Naive thymus-derived CD4-positive, alpha-beta T cell (primary cell): ENCODE measurements at places on chromosomes 11 and 22.

- no peak for DNase-seq
Observed at GRCh38 chr11:30481330-30481729, 104.8 kb downstream of the MPPED2 start.

GRCh38 chr11:102831489-102832440, 11.6 kb downstream of the MMP3 start:
- no peak for DNase-seq

DNA sequence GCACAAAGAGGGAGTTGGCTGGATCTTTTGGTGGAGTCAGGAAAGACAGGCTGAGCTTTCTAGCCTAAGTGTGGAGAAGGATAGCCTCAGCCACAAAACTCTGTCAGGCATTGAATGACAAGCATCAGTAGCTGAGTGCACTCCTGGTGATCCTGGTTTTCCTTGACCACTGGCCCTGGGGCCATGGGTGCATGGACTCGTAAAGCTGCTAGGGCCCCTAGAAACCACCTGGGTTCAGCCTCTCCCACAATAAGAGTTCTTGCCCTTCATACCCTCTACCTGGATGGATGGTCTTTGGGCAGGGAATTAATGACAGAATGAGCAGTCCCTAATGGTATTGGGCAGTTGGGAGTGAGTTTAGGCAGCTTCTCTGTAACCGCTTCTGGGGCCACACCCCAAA, 22.9 kb downstream of the TUB start:
- DNase-seq = no peak

DNA sequence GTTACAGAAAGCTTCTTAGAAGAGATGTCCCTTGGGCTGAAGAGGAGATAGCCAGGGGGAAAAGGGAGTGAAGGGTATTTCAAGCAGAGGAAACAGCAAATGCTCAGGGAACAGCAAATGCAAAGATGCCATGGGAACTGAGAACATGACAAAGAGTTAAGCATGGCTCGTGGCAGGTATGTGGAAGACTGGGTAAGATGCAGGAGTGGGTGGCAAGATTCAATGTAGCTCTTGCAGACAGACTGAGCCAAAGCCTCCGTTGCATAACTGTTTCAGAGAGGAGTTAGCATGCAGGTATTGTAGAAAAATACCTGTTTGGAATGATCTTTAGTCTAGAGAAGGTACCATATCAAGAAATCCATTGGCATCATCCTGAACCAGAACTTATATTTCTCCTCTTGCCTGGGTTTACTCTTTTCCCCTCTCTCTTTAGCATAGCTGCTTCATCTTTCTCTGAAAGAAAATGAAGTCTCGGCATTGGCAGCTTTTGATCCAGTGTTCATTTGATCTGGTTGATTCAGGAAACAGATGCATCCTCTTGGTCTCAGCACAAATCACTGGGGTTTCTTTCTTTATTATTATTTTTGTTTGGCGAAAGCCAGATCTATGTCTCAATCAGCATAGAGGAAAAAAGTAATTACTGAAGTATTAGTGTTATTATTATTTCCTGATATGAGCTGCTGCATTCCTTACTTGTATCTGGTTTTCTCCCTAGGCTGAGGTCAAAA, 41.7 kb upstream of the NUP160 start:
- DNase-seq = peak; percentile 29

DNA sequence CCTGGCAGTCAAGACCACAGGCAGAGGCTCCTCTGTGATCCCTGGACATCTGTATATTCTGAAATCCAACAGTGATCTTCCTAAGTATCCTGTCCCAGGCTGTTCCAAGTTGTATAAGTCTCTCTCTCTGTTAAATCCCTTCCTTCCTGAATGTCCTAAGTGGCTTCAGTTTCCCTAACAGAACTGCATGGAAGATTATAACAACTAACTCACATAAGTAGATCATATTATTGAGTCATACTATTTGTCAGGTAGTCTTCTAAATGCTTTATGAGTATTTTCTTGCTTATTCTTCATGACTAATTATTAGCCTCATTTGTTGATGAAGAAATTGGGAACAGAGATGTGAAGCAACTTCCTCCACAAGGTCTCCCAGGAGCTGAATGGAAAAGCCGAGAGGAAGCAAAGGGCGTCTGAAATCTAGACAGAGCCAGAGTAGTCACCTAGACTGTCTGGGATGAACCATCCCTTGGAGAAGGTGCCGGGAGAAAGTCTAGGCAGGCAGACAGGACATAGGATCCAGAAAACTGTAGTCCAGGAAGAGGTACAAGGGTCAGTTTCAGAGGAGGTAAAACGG, 93.2 kb upstream of the FAT3 start:
- no peak for DNase-seq

DNA sequence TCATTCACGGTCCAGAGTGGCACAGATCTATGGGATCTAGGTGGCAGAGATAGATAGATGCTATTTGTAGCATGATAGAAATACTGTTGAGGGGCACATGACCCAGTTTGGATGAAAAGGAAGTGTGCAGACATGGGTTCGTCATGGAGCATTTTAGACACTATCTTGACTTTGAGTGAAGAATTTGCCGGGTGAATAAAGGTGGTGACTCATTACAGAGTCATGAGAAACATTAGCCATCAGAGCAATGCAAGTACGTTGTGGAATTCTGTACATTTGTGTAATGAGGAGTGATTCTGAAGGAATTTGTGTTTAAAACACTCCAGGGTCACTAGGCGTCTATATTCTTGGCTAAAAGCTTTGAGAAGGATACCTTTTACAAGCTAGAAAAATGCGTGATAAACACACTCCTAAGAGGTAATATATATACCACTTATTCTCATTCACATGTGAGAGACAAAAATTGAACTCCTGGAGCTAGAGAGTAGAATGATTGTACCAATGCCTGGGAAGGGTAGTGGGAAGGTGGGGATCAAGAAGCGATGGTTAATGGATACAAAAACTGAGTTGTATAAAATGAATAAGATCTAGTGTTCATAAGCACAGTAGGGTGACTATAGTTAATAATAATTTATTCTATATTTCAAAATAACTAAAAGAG, 593.7 kb upstream of the LUZP2 start:
- DNase-seq = no peak

DNA sequence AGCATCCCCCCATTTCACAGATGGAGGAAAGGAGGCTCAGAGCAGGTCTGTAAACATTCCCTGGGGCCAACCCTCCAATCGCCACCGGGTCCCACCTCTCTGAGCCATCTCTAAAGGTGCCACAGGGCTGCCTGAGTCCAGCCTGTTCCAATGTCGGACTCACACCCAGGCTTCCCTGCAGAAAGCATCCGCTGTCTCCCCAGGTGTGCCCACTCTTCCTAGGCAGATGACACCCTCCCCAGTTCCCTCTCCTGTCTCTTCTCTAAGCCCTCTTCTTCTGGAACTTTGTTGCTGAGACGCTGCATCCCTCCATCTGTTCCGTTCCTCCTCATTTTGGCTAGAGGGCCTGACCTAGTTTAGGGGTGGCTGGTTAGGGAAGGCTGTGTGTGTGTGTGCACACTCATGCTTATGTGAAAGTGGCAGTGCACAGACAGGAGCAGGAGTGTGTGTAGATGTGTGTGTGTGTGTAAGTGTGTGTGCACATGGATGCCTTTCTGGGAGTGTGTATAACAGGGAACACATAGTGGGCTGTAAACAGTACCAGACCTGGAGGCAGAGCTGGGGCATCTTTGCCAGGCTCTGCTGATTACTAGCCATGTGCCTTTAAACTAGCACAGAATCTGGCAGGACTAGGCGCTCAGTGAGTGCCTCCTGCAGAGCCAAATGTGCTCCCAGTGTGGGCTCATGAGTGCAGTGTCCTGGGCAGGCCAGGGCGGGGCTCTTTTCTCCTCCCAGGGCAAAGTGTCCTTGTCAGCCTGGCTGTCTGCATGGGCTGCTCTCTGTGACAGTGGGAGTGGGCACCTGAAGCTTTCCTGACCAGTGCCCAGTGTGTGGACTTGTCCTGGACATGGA, 77.3 kb upstream of the NECTIN1 start:
- DNase-seq = no peak

DNA sequence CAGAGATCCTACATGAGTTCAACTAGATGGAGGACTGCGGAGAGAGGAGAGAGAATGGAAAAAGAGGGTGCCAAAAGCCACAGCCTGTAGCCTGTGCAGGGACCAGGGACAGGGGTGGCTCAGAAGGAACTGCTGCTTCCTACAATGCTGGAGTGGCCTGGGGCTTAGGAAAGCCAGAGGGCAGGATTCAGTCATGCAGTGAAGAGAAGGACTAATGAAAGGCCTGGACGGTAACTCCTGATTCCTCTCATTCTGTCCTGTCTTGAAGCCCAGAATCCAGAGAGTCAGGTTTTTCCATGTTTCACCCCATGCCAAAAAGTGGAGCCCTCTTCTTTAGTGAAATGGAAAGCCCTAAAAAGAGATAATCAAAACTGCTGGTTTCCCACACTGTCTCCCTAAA, 48.4 kb upstream of the INCENP start:
- no peak for DNase-seq

GRCh38 chr11:58731819-58732218, at the start of gene GLYAT:
TSS of gene GLYAT (minus strand) at chr11:58731943. CDS start at chr11:58724496, 7,447 bp downstream.
- DNase-seq = no peak

DNA sequence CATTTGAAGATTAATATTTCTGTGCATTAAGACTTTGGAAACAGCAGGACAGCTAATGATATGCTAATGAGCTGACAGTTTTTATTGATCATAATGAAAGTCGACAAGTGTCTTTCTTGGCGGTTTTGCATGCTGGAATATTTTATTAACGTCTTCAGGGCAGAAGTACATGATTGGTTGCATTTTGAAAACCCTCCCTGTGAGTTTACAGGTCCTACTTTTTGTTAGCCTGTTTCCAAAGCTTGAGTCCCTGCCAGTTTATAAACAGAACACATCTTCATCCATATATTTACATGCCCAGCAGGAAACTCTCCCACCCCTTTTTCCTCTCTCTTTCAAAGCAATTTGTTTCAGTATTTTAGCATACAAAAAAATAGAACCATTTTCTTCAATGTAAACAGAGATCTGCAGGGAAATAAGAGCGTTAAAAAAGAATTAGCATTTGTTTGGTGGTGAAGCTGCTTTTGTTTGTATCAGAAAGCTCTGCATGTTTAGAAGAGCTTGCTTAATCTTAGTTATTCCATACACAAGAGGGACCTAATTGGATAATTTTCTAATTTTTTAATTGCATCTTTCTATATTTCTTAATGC, 243.6 kb downstream of the NELL1 start:
- DNase-seq = no peak

GRCh38 chr11:115324581-115325432, 179.4 kb downstream of the CADM1 start:
- peak; percentile 34 for DNase-seq

DNA sequence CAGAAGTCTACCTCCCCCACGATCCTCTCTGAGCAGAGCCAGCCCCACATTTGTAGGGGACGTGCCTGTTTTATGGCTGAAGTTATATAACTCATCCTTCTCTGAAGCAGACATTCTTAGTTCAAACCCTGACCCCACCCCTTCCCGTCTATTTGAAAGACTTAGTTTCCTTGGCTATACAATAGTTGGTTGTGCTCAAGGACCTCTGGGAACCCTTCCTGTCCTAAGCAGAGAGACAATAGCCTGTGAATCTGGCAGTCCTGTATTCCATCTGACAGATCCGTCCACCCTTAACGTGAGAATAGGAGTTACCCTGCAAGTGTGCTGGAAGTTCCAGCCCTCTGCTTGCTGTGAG, 75.2 kb downstream of the MN1 start:
- no peak for DNase-seq

- no peak for DNase-seq
Observed at GRCh38 chr11:61946894-61947293, 3.3 kb upstream of the BEST1 start.

DNA sequence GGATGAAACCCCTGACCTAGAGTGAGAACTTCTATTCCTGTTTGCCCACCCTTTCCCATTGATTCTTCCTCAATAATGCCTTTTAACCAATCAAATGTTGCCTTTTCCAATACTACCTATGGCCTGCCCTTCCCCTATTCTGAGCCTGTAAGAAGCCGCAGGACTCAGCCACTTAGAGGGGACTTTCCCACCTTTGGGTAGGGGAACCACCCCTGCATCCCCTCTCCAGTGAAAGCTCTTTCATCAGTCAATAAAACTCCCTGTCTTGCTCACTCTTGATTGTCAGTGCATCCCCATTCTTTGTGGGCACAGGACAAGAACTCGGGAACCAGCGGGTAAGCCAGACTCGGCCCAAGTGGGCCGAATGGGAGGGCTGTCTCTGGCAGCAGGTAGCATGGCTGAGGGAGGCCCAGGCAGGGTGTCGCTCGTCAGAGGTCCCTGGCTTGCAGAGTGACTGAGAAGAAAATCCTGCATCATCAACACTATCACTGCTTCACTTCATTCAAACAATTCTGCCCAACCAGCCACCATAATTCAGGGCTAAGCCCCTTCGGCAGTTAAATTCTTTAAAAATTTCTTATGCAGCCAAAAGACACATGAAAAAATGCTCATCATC, 30.4 kb downstream of the LDHAL6A start:
- DNase-seq = no peak

DNA sequence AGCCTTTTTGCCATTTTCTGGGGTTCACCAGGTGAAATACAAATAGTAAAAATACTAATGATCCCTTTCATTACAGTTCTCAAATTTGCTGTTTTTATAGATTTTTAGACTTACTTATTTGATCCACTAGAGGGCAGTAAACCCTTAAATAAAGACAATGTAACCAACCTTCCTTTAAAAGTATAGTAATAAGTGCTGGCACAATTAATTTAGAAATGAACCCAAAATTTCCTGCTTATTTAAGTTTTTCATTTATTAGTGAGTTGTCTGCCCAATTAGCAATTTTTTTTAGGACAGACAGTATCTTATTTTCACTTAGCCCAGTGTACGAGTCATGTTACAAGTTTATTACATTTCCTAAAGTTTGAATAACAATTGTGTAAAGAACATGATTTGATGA, 4.7 kb downstream of the DDIAS start:
- peak; percentile 42 for DNase-seq

GRCh38 chr11:65552388-65552951, 5.7 kb downstream of the LTBP3 start:
- no peak for DNase-seq

GRCh38 chr11:63020671-63021291, 5.1 kb upstream of the SLC22A8 start:
- DNase-seq = no peak

GRCh38 chr11:113684496-113684895, 21.6 kb downstream of the TMPRSS5 start:
- DNase-seq = no peak

GRCh38 chr22:48900327-48900597, 927.4 kb downstream of the BRD1 start:
- no peak for DNase-seq

GRCh38 chr22:49453771-49454170, 373.9 kb downstream of the BRD1 start:
- no peak for DNase-seq

- no peak for DNase-seq
Observed at GRCh38 chr11:20093775-20094174, 66.5 kb downstream of the DBX1 start.

- DNase-seq = no peak
Observed at GRCh38 chr11:134616038-134616437, 204.0 kb upstream of the B3GAT1 start.

- no peak for DNase-seq
Observed at GRCh38 chr22:29885610-29886009, 2.6 kb downstream of the MTMR3 start.
